Amygdala (tissue), 56 donors: ENCODE measurements at places on chromosomes 3 and 15.

DNA sequence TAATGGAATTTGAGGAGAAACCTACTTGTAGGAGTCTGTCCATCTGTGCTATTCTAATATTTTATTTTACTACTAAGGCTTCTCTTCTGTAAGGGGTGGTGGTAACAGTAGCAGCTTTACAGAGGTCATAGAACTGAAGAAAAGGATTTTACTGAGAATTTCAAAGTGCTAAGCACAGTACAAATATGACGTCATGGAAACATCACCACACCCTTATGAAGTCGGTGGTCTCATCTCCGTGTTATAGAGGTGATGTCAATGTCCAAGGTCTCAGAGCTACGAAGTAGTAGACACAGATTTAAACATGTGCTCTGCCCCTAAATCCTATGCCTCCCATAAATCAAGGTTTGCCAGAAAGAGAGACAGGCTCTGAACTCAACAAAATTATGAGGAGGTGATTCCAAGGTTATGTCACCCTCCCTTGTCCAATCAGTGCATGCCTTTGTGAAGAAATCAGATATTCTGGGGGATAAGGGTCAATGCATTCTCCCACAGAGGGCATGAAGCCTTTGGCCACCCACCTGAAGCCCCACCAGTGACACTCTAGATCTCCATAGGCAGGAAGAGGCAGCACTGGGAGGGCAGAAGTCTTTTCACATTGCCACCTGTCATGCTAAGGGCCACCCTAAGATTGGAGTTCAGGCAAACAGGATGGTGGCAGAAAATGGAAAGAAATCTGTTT is 22.9 kb downstream of the MECOM start:
- no peak for DNase-seq

DNA sequence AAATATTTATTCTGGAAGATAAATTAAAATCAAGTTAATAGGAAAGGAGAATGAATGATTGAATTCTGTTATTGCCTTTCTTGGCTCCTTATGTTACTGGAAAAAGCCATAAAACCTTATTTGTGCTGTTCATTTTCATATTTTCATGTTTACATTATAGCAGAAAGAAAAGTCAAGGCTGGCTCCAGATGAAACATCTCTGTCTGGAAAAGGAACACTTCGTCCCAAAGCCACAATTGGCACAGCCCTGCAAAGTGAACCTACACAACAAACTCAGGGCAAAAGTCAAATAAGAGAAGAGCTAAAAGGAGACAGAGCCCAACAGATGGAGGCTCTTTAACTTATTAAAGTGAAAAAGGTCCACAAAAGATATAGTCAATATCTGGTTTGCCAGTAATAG is 73.4 kb downstream of the GTPBP8 start:
- DNase-seq: no peak

DNA sequence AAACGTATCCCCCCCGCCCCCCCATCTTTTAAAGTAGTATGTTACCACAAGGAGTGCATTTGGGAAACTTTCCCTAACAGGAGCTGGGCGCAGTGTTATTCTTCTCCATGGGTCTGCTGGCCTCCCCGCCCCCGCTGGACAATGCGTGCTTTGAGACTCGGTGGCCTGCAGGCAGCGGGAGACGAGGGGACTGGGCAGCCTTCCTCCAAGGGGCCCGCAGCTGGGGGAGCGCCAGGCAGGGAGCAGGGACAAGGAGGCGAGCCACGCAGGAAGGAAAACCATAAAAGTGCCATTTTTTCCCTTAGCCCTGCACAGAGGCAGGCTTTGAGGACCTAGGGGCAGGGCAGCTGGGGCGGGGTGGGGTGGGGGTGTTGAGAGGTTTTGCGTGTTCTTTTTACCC is 14.1 kb downstream of the SOX2 start:
- DNase-seq: peak; percentile 79

DNA sequence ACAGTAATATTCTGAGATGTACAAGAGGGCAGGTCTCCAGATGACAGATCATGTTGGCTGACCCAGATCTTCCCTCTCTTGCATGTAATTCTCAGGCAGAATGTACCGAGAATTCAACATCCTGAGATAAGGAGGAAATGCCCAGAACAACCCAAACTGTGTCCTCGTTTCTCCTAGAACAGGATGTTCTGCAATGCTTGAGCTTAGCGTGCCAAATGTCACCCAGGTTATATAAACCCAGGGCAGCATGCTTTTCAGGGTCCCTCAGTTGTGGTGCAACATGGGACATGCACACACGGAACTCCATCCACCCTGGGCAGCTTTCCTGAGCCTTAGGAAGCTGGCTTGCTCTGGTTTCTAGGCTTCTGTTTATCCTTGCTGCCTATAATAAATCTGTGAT is 102.1 kb upstream of the CMC1 start:
- no peak for DNase-seq

GRCh38 chr3:181629029-181629428 is 82.7 kb upstream of the SOX2 start:
- DNase-seq: no peak

GRCh38 chr15:41494922-41495735 is 1.5 kb downstream of the ITPKA start:
- no peak for DNase-seq

DNA sequence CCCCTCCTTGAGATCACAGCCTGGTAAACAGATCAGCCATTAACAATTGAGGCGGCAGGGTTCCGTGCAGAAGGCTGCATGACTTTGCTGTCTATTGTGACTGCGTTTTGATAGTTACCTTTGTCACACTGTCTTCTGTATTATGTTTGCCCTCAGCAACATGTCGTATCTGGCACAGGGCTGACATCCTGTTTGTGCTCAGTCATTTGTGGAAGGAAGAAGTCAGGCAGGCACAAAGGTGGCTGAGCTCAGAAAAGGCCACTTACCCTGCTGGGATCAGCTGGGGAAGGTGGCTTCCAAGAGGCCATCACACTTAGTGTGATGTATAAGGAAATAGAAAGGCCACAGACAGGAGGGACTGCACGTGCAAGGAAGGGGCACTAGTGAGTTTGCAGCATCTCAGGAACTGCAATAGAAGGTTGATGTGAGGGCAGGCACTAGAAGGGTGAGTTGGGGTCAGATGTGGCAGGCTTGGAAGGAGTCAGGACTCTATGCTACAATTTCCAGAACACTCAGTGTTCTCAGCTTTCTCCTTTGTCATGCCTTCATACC is 13.4 kb downstream of the PML start:
- no peak for DNase-seq
